ENCODE measurements at places on chromosomes 6 and 20.

DNA sequence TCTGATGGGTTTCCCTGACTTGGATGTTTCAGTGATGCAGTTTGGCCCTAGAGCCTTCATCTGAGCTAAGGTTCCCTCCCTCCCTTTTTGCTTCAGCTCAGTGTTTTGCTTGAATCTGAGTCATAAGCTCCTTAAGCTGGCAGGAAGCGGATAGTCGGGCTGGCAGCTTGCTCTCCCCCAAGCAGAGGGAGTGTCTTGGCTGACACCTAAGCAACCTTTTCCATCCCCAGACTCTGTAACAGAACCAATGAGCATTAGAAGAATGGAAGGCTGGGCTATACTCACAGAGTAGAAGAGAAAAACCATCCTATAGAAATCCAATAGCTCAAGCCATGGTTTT is 98.3 kb downstream of the HAO1 start:
- no peak for DNase-seq

GRCh38 chr6:78770765-78771164 is 96.6 kb upstream of the IRAK1BP1 start:
- no peak for DNase-seq

GRCh38 chr6:63795006-63795405 is 159.4 kb downstream of the PHF3 start:
- DNase-seq: no peak

DNA sequence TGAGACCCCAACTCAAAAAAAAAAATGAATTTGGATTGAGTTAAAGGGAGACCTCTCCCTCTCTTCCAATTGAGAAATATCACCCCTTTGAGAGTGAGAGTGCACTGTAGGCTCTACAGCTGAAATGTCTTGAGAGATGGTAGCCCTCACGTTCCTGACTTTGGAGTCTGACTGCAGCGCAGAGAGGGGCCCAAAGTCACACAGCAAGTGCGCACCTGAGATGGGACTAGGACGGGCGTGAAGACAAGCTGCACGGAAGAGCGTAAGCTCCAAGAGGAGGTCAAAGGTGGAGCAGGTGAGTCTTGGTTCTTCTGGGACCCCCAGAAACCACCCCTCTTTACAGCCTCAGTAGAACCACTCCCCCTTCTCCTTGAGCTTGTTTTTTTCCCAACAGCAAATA is 643 bp downstream of the SLA2 start:
- no peak for DNase-seq

DNA sequence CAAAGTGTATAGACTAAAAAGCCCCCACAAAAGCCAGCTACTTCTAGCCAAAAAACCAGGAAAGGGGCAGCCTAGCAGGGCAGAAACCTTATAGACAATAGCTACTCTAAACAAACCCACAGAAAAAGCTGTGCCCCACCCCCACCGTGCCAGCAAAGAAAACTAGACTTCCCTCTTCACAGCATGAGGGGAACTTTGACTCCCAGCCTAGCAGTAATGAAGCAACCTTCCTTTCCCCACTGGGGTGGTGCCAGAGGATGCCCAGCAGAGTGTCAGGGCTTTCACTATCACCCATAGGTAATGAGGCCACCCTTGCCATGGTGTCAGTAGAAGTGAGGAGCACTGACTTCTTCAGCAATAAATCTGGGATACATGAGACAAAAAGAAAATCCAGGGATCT is 99.0 kb upstream of the LGSN start:
- DNase-seq: no peak

- no peak for DNase-seq
These were observed 9.2 kb downstream of the GTSF1L start for GRCh38 chr20:43717616-43717995.

DNA sequence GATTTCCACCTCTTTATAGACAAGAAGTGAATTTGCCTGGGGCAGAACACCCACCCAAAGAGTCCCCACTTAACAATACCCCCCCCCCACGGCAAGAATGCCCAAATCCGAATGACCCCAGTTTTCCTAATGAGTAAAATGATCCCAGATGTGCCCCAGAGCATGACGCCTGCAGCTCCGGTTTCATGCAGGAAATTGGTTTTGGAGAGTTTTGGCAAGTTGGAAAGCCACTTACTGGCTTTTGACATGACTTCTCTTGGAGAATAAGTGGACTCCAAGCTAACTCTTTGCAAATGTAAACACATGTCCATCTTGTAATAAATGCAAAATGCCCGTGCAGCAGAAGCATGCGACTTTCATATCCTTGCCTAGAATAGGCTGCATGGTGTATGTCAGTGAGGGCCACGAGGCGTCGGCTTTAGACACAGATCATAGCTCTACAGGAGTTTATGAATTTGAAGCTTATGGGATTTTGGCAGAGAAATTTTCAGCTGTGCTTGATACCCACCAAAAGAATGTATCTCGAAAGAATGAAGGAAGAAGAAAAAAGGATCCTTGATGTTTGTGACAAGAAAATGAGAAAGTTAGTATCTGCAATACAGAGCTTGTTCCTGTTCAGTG is 24.2 kb downstream of the EDN3 start:
- no peak for DNase-seq

GRCh38 chr6:47780510-47781356 is 1.1 kb upstream of the OPN5 start:
- peak; percentile 10 for DNase-seq

GRCh38 chr6:25173951-25174474 is 105.2 kb upstream of the CARMIL1 start:
- no peak for DNase-seq

DNA sequence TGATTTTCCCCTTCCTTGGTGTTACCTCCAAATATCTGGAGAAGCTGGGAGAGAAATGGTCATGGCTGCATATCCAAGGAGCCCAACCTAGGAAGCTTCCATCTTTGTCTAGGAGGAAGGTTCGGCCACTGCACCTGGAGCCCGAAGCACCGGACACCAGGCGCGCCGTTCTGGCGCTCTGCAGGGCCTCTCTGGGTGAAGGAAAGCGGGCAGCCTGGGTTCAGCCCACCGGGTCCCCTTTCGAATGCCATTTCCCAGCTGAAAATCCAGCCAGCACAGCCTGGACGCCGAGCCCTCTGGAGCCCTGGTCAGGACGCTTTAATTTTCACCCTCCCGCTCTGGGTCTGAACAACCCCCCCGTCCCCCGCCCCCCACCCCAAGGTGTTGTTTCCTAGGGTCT is 1.2 kb downstream of the LINC00237 start:
- no peak for DNase-seq

- no peak for DNase-seq
These were observed 116.7 kb upstream of the PRSS16 start for GRCh38 chr6:27130668-27131428.

- DNase-seq: no peak
These were observed 1.3 kb downstream of the LSM14B start for GRCh38 chr20:62123450-62124118.

DNA sequence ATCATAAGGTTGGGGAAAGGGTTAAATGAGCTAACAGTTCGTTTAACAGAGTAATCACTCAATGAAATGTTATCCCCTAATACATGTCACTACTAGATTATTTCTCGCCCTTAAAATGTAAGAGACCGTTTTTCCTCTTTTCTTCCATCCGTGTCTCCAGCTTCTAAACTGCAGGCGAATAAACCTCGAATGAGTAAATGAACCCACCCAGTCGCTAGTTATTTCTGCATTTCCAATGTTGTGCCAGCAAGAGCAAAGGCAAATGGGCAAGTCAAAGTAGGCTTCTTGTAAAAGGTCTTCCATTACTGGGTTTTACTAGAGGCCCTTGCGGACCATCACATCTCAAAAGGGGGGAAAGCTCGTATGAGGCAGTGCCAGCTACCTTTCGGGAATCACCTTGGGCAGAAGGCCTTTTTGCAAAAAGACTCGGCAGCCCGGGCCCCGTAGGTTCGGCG is 400 bp upstream of the SMAP1 start:
- DNase-seq: no peak

- DNase-seq: no peak
These were observed 90.6 kb upstream of the NAA20 start for GRCh38 chr20:19926591-19926990.

DNA sequence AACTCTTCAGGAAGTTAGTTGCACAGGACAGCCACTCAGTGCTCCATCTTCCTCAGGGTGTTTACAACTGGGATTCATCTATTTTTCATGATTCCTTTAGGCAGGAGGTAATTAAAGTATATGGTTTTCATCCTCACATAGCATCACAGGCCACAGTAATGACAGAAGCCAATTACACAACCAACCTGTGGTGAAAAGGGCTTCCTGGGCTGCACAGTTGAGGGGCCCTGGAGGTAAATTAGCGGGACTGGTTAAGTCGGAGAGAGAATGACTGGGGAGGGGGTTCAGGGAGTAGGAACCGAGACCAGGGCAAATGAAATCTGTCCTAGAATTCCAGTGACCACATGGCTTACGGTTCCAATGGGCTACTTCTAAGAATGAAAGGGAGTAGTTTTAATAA is 37.0 kb downstream of the BAK1 start:
- no peak for DNase-seq

DNA sequence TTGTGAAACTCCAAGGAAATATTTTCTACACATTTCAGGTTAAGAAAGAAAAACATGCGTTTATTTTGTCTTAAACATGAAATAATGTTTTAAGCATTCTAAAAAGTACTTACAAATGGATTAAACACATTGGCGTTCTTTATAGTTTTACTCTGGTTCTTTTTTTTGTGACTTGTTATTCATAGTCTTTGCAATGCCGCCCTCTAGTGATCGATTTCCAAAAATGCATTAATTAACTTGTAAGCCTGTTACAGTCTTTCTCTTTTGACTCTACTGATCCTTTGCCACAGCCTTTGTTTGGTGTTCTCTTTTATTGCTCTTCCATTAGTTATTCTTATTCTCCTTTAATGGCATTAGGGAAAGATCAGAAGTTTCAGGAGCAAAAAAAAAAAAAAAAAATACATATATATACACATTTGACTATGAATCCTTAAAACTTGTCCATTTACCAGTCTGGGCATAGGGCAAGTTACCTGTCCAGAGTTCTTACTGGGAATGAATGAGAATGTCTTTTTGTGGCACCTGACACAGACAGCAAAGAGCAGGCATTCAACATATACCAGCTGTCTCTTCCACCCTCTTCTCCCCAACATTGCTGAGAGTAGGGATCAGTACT is 59.9 kb downstream of the MACROD2 start:
- no peak for DNase-seq

DNA sequence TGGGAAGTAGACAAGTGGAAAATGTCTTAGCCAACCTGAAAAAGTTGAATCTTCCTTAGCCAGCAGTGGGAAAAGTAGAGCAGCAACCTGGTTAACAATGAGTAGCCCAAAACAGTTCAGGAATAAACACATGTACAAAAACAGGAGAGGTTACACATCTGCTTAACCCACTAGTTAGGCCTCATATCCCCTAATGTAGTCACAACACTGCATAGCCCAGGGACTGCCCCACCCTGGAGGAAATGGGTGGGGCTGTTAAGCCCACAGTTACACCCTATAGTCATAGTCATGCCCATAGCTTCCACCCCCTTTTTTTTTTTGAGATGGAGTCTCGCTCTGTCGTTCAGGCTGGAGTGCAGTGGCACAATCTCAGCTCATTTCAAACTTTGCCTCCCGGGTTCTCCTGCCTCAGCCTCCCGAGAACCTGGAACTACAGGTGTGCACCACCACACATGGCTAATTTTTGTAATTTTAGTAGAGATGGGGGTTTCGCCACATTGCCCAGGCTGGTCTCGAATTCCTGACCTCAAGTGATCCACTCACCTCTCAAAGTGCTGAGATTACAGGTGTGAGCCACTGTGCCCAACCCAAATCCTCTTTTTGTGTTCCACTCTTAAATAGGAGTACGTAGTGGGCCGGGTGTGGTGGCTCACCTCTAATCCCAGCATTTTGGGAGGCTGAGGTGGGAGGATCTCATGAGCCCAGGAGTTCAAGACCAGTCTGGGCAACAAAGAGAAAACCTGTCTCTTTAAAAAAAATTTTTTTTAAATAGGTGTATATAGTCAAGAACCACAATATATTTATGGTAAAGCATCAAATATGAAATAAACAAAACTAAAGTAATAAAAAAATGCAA is 24.5 kb downstream of the ILRUN start:
- peak; percentile 58 for DNase-seq

- DNase-seq: no peak
These were observed 838.0 kb downstream of the DHX35 start for GRCh38 chr20:39800111-39800510.

DNA sequence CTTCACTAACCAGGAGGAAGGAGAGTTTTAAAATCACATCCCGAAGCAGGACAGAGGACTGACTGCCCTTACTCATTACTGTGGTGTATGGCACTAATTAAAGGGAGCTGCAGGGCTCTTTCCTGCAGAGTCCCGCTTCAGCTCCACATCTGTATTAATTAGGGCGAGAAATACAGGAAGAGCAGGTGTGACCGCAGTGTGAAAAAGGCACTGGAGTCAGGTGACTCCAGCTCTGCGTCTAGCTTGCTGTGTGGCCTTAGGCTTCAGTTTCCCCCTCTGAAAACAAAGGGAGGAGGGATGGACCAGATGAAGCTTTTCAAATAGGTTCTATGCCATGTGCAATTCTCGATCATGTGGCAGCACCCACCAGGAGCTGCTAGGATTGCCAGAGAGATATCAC is 34.0 kb downstream of the KIAA1755 start:
- DNase-seq: no peak

DNA sequence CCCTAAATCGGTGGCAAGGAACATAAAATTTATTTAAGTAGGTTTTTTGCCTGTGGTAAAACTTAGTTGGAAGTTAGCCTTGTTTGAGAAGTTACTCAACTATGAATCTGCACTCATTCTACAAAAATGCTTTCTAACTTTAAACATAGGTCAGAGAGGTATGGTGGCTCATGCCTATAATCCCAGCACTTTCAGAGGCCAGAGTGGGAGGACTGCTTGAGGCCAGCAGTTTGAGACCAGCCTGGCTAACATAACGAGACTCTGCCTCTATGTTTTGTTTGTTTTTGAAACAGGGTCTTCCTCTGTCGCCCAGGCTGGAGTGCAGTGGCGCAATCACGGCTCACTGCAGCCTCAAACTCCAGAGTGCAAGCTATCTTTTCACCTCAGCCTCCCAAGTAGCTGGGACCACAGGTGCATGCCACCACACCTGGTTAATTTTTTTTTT is 16.2 kb downstream of the USP49 start:
- DNase-seq: no peak

GRCh38 chr20:35920523-35920922 is 33.8 kb downstream of the SCAND1 start:
- DNase-seq: no peak

GRCh38 chr6:158387036-158387435 is 74.8 kb downstream of the TULP4 start:
- no peak for DNase-seq

GRCh38 chr6:147879031-147879580 is 370.6 kb downstream of the SAMD5 start:
- DNase-seq: no peak

DNA sequence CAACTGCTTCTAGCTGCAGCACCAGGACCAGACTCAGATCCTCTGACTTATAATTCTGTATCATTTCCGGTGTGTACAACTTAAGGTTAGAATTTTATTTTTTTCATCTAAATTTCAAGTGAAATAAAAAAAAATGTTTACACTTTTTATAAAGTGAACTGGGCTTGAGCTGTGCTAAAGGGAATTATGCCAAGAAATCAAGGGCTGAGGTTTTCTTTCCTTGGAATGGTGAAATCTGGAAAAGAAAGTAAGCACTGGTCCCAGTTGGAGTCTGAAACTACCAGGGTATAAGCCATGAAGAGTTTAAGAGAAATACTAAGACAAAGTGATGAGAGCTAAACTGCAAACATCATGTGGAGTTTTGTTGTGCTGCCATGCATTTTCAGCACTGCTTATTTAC is 21.7 kb upstream of the FYN start:
- no peak for DNase-seq
